Activated T-cell treated with anti-CD3 and anti-CD28 coated beads, Interleukin-2, amount 50 U/mL, for 1 hour (primary cell): ENCODE measurements at places on chromosomes 11 and 22.

DNA sequence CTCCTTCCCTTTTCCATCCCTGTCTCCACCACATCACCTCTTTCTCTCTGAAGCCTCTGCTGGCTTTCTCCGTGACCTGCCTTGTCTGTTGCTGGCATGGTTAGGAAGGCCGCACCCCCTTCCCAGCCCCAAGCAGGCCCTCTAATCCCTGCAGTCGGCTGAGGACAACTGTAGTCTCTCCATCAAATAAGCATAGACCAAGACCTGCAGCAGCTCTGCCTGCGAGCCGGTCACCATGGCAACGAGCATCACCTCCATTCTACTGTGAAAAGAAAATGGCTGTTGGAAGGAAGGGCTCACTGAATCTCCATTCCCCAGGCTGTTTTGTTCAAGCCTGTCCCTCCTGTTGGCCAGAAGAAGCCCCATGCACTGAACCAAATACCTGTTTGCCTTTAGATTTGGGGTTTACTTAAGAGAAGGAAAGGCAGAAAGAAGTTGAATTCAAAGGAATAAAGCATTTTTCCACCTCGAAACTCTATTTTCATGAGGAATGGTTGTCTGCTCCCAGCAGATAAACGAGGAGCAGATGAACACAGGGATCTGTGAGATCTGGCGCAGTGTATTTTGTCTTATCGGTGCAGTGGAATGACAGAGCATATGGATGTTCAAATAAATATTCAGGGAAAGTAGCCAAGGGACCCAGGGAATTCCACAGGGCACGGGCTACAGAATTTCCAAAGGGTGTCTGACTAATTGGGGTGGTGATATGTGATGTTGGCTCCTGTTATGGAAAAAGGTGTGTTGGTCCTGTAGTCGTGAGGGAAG lies 113.1 kb upstream of the TTC12 start:
- DNase-seq, result no peak

GRCh38 chr11:9762531-9762930 lies 98.7 kb downstream of the SWAP70 start:
- DNase-seq, result no peak

- DNase-seq, result peak; percentile 54
These were observed 19.5 kb downstream of the PIK3IP1 start for GRCh38 chr22:31272522-31273446.

- DNase-seq, result no peak
These were observed 331.1 kb upstream of the PITPNB start for GRCh38 chr22:28250036-28250695.

GRCh38 chr11:57073128-57073527 lies 84.4 kb downstream of the OR5AK2 start:
- DNase-seq, result no peak
